ENCODE measurements at places on chromosomes 13 and 19.

DNA sequence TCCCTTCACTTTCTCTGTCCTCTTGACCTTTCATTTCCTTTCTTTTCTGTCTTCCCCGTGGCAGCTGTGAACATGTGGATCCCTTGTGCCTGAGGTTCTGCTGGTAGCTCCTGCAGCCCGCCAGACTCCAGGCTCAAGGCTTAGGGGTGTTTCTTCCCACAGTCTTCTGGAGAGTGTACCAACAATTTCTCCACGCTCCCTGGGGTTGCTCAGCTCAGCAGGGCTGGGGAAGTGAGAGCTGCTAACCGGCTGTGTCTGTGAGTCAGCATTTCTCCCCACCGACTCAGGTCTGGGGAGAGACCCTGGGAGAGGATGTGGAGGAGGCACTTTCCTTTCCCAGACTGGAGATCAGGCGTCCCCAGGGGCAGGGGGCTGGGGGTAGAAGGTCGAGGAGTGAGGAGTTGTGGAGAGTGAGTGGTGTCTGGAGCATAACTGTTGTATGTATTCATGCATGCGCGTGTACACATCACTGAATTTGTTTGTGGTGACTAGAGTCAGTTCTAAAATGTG lies 193.6 kb downstream of the KCNRG start:
- no peak for DNase-seq

DNA sequence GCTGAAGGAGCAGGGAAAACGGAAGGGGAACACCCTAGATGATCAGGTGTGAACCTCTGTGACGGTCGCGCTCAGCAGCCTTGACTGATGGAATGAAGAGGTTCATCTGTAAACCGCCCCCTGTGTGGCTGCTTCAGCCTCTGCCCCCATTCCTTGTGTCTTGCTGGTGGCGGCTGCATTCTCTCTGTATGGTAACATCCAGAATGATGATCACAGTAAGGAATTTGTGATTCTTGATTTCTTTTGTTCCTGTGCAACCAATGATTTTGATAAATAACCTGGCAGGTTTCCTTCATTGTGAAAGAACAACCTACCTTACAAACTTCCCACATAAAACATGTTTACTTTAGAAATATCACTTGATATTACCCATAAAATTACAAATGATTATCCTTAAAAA lies 118.7 kb upstream of the MCF2L start:
- DNase-seq = no peak

- DNase-seq = no peak
These were observed 17.1 kb downstream of the C2CD4C start for GRCh38 chr19:391726-392374.

DNA sequence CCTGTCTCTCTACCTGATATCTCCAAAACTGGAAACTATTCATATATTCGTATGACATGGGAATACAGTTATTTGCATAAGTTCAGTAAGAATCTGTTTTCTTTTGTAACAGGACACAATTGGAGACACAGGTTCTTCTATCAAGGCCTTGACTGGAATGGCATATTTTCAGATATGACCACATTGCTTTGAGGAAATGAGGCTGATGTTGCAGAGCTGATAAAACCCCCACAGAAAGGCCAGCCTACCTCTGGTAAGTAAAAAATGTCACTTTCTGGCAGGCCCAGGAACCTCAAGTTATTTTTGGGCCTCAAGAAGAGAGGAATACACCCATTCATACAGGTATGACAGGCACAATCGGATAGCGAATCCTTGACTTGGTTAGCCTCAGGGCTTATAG lies 29.5 kb upstream of the KBTBD6 start:
- no peak for DNase-seq

GRCh38 chr13:42279986-42280385 lies 8.0 kb downstream of the AKAP11 start:
- no peak for DNase-seq

- no peak for DNase-seq
These were observed 22.3 kb upstream of the FOXO1 start for GRCh38 chr13:40688781-40689180.

DNA sequence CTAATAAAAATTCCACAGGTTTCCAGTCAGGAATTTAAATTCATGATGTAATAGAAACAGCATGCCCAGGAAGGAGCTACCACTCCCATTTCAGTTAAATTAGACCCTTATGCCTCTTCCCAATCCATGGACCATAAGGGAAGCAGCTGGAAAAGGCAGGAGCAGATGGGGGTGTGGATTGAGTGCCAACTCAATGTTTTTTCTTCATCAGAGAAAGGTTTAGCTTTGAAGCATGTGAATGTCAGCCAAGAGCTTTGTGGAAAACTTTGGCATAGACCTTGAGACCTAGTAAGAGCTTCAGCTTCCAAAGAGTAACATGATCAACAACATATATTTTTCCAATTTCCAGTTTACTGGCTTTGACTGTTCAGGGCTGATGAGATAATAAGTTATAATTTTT lies 2139.9 kb downstream of the PCDH9 start:
- no peak for DNase-seq

- no peak for DNase-seq
These were observed 1.2 kb downstream of the PLEKHA4 start for GRCh38 chr19:48867123-48867745.

Data from activated T-cell treated with anti-CD3 and anti-CD28 coated beads for 1 hour (primary cell).